Naive thymus-derived CD4-positive, alpha-beta T cell (primary cell): ENCODE measurements at places on chromosomes 13 and 19. TPM values are rescaled to one million over a fixed set of nuclear protein-coding genes. Genes with fewer than 3 reads are reported as not detected.

DNA sequence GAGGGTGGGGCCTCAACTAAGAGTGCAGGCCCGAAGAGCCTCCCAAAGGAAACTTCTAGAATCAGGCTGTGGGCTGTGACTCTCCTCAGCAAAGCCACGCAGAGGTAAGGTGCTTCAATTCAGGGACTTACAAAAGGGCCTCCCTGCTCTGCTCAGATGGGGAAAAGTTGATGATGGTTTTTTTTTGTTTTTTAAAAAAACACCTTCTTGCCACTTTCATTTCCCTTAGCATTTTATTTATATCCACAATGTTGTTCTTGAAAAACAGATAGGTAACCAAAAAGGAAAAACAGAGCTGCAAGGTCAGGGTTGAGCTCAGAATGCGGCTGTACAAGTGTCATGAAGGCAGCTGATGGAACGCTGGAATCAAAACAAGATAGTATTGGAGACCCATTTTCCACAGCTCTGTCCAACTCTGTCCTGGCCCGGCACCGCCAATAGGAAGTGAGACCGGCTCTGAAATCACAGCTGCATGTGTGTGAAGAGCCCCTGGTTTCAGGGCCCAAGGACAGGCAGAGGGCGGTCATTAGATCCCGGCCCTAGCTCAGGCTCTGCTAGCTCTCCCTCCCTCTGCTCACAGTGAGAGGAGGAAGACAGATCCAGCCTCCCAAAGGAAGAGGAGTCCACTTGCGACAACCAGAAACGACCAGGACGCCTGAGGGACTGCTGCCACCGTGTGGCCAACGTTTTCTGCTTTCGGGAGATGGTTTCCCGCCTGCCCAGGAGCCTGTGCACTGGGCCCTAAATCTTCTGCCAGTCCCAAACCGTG is 58.3 kb downstream of the KLF2 start:
- DNase-seq, result peak; percentile 77

IFNL1 gene
- polyA plus RNA-seq, result not detected

GRCh38 chr13:30829833-30830637 is 76.0 kb upstream of the MEDAG start:
- DNase-seq, result no peak

DNA sequence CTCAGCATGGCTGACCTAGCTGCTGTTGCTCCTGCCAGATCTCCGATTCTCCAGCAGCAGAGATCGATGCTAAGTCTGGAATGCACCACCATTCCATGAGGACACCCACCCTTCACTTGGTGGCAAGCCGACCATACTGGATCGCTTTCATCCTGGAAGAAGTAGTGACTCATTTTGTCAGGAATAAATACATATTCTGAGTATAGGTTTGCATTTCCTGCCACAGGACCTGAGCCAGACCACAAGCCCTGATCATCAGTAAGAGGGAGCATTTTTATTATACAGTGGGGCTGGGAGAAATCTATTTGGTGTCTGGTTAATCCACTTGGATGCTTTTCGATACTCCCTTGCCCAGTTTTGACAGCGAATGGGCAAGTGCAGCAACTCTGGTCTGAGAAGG is 10.9 kb upstream of the KCTD15 start:
- no peak for DNase-seq

DNA sequence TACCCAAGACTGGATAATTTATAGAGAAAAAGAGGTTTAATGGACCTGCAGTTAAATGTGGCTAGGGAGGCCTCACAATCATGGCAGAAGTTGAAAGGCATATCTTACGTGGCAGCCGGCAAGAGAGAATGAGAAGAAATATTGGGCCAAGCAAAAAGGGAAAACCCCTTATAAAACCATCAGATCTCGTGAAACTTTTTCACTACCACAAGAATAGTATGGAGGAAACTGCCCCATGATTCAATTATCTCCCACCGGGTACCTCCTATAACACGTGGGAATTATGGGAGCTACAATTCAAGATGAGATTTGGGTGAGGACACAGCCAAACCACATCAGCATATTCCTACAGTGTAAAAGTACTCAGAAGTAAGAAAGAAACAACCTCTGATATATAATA is 4.7 kb upstream of the KBTBD7 start:
- no peak for DNase-seq

ERICH4 gene
- polyA plus RNA-seq, result not detected

- no peak for DNase-seq
These were observed 14.6 kb downstream of the CBARP start for GRCh38 chr19:1223018-1223855.

GRCh38 chr13:51738226-51738905 is 65.6 kb downstream of the DHRS12 start:
- DNase-seq, result no peak

C19orf44 gene
- 1.3 TPM for polyA plus RNA-seq

FAM83E gene
- 0.66 TPM for polyA plus RNA-seq

DNA sequence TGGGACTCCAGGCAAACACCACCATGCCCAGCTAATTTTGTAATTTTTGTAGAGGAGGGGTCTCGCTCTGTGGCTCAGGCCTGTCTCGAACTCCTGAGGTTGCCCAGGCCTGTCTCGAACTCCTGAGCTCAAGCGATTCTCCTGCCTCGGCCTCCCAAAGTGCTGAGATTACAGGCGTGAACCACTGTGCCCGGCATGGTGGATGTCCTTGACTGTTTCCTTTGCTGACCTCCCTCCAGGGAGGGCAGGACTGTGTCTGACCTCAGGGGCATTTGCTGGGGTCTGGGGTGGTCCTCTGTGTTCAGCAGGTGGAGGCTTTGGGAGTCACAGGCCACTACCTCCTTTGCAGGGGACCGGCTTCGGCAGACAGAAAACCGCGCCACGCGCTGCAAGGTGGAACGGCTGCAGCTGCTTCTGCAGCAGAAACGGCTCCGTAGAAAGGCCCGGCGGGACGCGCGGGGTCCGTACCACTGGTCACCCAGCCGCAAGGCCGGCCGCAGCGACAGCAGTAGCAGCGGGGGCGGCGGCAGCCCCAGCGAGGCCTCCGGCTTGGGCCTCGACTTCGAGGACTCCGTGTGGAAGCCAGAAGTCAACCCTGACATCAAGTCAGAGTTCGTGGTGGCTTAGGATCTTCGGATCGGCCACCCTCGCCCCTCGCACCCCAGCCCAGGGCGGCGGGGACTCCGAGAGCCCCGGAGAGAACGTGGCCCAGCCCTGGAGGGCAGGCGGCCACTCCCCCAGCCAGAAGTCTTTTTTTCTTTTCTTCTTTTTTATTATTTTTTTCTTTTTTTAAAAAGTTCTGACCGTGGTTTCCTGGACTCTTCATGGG is 8.5 kb downstream of the MIDN start:
- DNase-seq, result no peak

DNA sequence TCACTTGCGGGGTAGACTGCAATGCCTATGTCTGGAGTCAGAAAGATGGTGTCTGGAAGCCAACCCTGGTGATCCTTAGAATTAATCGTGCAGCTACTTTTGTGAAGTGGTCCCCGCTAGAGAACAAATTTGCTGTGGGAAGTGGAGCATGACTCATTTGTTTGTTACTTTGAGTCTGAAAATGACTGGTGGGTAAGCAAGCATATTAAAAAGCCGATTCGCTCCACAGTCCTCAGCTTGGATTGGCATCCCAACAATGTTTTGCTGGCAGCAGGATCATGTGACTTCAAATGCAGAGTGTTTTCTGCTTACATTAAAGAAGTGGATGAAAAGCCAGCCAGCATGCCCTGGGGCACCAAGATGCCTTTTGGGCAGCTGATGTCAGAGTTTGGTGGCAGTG is 9.5 kb upstream of the ERVV-1 start:
- DNase-seq, result no peak

- DNase-seq, result no peak
These were observed 379.8 kb downstream of the TBC1D4 start for GRCh38 chr13:75102001-75102716.
